ENCODE measurements at places on chromosomes 12 and 14.

- no peak for DNase-seq
Measured at GRCh38 chr14:46574221-46574977, 77.2 kb downstream of the RPL10L start.

- no peak for DNase-seq
Measured at GRCh38 chr12:5022465-5023061, 21.1 kb upstream of the KCNA5 start.

- no peak for DNase-seq
Measured at GRCh38 chr12:52091869-52092268, 12.4 kb downstream of the SMIM41 start.

DNA sequence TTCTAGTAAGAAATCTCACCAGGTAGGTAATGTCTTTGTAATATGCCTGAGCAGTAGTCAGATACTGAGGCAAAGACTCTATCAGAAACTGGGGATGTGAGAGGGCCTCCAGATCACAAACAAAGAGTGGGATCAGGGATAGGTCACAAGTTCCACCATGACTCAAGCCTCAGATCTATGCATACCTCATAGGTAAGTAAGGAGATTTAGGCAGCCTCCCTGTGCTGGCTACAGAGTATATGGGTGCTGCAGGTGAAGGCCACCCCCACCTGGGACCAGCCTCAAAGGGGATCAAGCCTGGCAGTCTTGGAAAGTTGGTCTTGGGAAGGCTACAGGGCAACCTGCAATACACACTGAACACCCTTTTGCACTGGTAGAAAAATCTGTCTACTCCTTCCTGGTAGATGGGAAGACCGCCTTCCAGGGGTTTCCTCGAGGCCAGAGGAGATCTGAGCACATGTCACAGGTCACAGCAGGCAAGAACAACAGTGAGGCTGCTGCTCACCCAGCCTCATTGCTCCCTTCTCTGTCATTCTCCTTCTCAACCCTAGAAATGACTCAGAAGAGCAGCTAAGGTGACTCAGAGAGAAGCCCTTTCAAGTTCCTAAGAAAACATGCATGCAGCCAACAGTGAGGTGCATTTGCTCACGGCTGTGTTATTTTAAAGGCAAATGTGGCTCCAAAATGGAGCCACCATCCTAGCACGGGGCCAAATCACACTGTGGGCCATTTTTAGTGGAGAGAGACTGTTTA, 143.4 kb upstream of the CDKN3 start:
- no peak for DNase-seq

GRCh38 chr14:101713621-101714349, 47.7 kb upstream of the PPP2R5C start:
- DNase-seq: peak; percentile 58

- DNase-seq: no peak
Measured at GRCh38 chr12:69546693-69547438, 38.4 kb upstream of the CCT2 start.

DNA sequence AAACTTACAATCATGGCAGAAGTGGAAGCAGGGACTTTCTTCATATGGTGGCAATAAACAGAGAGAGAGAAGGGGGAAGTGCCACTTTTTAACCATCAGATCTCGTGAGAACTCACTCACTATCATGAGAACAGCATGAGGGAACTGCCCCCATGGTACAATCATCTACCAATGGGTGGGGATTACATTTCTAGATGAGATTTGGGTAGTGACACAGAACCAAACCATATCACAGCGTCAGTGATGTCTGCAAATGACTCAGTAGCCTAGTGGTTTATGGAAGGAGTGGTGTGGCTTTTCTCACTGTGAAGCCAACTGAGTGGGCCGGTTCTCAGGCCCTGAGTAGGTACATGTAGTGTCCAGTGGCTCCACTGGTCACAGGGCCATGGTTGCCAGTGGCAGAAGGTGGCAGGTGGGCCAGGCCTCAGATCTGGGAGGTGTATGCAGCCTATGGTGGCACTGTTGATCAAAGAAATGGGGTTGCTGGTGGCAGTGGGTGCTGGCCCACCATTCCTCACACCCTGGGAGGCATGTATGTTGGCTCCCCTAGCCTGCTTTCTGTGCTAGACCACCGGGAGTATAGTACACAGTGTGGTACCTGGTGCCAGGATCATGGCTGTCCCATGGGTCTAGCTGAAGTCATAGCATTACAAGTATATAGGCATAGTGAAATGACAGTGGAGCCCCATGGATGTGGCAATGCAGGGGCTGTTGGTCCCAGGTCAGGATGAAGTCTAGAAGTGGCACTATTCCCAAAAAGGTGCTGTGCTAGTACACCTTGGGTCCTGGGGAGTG, 191.9 kb downstream of the NUBPL start:
- DNase-seq: no peak
